ENCODE measurements at places on chromosomes 1 and 21.

DNA sequence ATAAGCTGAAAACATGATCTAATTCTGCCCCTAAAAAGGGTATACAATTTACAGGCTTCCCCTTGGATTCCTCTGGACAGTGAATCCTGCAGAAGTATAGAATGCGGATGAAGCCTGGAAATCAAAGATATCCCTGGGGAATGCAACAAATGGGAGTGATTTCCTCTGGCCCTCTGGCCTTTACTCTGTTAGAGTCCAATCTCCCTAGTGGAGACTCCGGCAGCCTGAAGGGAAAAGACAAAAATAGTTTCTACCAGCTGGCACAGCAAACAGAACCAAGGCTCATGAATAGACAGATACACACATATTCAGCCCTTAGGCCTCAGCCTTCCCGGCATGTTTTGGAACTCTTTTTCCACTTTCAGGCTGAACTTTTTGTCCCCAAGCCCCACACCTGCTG is 3.9 kb upstream of the LRRC52 start:
- DNase-seq, result no peak

DNA sequence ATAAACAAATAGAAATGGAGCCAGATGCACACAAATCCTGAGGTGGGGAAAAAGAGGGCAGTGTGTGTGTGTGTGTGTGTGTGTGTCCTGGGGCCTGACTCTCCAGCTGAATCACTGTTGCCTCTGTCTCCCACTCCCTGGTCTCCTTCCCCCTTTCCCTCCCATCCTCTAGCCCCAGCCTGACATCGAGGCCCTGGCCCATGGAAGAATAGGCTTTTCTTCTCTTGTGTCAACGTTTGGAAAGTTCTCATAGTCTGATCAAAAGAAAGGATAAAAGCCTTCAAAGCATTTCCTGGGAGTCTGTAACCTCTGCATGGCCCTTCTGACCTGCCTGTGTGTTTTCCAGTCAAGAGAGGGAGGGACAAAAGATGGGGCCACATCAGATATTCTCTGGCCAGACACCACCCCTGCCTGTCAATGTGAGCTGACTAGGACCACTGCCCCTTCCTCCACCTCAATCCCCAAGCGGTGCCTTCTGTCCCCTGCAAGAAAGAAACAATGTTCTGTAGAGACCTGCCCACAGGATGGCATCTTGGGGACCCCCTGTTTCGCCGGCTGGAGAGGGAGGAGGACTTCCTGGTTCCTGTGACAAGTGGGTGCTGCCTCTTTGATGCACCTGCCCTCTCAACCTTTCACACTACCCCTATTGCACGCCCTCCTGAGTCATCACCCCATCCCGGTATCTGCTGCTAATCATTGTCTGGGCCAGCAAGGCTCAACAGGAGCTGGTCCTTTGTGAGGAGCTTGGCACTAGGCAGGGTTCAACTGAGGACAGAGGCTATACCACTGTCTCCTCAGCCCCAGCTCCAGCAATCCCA is 16.2 kb downstream of the KCNJ10 start:
- DNase-seq, result no peak

GRCh38 chr1:206979379-206980043 is 9.3 kb upstream of the FCAMR start:
- DNase-seq, result no peak

DNA sequence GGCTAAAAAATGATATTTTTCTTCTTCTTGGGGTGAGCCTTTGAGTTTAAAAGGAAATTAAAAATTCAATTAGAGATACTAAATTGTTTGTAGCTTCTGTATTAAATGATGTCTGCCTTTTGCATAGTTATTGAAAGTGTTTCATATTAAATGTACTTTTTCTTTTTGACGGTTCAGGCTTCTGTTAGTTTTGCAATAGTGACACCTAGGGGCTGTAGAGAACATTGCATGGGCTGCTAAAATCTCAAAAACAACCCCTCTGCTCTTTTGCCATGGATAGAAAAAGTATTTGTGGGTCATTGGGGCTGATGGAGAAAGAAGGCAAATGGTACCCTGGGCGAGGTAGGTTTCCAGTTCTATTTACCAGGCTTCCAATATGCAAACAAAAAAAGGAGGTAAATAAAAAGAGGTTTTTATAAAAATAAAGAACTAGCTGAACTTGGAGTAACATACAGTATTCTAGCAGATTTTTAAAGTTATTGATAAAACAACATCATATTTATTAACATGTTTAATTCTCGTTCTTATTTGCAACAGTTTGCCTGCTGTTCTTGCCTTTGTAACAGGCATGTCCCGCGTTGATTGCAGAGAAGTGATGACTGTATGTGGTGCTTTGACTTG is 115.4 kb upstream of the HOOK1 start:
- peak; percentile 37 for DNase-seq

DNA sequence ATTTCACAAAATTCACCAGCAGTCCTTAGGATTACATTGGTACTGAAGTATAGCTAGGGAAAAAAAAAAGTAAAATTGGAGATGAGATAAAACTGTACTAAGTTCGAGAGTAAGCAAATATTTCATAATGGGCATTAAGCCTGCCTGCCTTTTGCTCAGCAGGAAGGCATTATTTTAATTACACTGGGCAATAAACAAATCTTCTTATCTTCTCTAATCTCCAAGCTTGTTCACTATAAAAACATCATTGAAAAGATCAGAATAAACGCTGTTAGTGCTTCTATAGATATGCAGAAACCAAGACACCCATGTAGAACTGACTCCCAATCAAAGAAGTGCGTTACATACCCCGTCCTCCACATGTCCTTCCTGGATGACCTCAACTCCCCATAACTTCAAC is 174.2 kb upstream of the CHODL start:
- no peak for DNase-seq

- DNase-seq, result no peak
Measured at GRCh38 chr1:153538315-153538821, 2.4 kb downstream of the S100A5 start.

DNA sequence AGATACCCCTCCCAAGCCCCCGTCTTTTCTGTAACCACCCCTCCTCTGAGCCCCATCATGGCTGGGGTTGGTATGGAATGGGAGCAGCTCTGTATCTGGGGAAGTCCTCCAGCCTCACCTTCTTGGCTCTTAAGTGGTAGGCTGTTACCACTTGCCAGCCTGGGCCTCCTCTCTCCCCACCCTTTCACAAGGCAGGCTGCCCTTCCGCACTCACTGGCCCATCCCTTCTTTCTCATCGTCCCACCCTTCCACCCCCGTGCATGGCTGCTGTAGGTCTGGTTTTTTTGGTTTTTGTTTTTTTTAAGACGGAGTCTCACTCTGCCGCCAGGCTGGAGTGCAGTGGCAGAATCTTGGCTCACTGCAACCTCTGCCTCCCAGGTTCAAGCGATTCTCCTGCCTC is 5.2 kb downstream of the CYB561D1 start:
- DNase-seq, result no peak

DNA sequence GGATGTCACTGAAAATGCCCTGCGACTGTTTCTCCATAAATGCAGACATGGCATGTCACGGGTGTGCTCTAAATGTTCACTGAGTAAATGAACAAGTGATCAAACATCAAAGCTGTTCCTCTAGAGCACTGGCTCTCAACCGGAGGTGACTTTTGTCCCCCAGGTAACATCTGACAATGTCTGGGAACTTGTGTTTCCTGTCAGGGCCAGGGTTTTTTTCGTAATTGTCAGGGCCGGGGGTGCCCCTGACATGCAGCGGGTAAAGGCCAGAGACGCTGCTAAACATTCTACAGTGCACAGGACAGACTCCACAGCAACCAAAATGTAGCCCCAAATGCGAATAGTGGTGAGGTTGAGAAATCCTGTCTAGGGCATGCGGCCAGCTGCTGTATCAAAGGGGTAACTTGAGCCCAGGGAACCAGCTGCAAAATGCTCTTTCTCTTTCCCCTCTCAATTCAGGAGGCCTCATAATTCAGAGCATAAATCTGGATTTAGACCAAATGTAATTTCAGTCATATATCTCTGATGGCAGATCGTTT is 2.0 kb downstream of the ALDH4A1 start:
- peak; percentile 20 for DNase-seq

- peak; percentile 90 for DNase-seq
Measured at GRCh38 chr1:23790696-23791515, at the start of gene LYPLA2. TSS of gene LYPLA2 (plus strand) at chr1:23791145. CDS start at chr1:23792683, 1,538 bp downstream.

DNA sequence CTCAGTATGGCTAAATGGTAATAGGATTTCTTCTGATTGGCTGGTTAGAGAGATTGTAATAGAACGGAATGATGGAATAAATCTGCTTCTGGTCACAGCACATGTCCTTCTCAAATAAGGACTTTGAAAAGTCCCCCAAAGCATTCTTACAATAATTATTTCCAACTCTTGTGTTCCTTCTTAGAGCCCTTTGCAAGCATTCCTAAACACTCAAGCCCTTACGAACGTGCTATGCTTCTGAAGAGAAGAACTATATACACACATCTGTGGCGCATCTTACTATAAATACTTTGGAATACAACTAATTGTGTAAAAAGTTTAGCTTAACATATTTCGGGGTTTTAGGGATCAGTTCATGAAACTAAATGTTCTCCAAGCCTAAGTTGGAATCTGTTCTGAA is 25.6 kb downstream of the CLIC4 start:
- DNase-seq, result no peak

DNA sequence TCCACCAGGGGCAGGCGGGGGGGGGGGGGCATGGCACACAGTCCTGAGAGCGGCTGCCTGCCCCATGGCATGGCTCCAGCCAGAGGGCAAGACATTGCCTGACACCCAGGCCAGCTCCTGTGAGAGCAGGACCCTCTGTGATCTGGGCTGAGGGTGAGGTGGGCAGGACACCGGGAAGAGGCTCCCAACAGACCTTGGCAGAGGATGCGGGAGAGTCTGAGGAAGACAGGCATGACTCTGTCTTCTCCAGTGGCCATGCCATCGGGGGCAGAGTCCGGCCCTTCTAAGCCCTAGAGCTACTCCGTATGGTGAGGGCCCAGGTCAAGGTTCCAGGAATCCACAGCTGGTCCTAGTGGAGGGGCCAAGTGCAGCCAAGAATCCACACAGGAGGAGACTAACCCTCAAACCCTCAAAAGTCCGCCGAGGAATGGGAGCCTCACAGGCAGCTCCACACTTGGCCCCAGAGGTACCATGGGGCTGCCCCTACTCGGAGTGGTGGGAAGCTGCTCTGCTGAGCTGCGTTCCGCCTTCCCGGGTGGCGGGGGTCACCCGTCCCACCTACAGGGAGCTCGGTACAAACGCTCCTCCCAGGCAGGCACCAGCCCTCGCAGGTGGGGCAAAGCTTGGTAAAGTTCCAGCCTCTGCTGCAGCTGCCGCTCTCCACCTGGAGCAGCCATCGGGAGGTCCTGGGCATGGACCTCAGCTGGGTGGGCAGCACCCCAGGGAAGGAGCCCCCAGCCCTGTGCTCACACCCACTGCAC is 6.5 kb downstream of the ACTRT2 start:
- no peak for DNase-seq

DNA sequence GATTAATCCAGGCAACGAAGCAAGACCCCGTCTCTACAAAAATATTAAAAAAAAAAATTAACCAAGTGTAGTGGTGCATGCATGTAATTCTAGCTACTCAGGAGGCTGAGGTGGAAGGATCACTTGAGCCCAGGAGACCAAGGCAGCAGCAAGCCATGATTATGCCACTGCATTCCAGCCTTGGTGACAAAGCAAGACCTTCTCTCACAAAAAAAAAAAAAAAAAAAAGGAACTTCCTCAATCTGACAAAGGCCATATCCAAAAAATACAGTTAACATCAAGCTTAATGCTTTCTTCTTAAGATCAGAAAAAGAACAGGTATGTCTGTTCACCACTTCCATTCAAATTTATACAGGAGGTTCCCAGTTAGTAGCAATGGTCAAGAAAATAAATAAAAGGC is 54.4 kb downstream of the EVI5 start:
- no peak for DNase-seq

GRCh38 chr1:71640116-71640515 is 559.3 kb upstream of the ZRANB2 start:
- no peak for DNase-seq

- no peak for DNase-seq
Measured at GRCh38 chr1:19942088-19942487, 18.7 kb upstream of the PLA2G2E start.

DNA sequence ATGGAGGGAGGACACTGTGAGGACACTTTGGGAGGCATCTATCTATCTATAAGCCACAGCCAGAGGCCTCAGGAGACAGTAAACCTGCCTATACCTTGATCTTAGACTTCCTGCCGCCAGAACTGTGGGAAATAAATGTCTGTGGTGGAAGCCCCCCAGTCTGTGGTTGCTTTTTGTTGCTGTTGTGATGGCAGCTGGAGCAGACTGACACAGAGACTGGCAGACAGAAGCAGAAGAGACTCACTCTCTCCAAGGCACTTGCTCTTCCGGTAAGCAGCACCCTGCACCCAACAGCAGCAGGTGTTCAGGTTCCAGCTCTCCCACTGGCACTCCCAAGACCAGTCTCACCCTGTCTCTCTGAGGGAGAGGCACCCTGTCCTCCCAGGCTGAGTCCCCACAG is 297.6 kb downstream of the TTLL7 start:
- DNase-seq, result peak; percentile 7
